ENCODE measurements at places on chromosomes 11 and 22. TPM values are rescaled to one million over a fixed set of nuclear protein-coding genes. Genes with fewer than 3 reads are reported as not detected.

Gene SLC6A5
- polyA plus RNA-seq, result 0.13 TPM

Gene SCGB1A1
- not detected for polyA plus RNA-seq

- no peak for DNase-seq
Measured at GRCh38 chr11:72974487-72975205, 160.4 kb downstream of the ATG16L2 start.

Gene C22orf31
- polyA plus RNA-seq, result 1.7 TPM

DNA sequence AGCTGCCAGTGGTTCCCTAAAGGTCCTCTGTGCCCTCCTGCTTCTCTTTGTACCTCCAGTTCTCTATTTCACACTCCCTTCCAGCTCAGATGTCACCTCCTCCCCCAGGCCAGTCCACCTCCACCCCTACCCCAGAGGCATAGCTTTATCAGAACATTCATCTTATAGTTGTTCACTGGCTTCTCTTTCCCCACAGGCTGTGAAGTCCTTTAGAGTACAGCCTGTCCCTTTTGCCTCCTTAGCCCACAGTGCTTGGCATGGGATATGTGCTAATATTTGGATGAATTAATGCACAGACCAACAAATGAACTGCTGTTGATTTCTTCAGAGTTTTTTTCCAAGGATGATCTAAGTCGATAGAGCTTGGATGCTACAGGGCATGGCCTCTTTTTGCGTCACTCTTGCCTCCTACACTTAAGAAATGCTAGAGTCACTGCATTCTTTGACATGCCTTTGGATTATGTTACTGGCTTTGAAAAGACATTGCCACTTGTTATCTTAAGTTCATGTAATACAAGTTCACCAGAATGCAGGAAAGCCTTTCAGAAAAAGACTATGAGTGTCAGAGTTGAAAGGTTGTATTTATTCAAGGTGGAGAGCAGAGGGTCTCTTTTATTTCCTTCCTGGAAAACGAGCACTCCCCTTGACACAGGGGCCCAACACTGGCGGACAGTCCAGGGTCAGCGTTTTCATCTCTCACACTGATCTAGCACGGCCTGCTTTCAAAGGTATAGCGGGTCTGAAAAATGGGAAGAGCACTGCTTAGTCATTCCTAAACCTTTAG is 75.7 kb downstream of the PISD start:
- DNase-seq, result no peak

GRCh38 chr22:38955250-38955905 is 2.0 kb upstream of the APOBEC3A start:
- DNase-seq, result no peak

GRCh38 chr11:63961608-63962412 is 12.6 kb upstream of the COX8A start:
- DNase-seq, result no peak

Gene GLB1L2
- 19.7 TPM for polyA plus RNA-seq

DNA sequence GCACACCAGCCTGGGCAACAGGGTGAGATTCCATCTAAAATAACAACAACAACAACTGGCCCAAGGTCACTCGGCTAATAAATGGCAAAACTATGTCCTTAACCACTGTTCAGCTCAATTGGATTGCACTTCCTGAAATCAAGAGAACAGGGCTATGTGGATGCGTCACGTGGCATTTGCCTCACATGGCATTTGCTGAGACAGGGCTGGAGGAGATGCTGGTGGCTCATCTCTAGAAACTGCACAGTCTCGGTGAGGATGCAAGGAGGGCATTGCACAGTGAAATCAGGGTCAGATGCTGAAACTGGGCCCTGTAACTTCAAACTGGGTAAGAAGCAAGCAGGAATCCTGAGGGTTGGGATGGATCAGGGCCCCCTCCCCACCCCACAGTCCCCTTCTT is 171.9 kb downstream of the BUD13 start:
- no peak for DNase-seq

DNA sequence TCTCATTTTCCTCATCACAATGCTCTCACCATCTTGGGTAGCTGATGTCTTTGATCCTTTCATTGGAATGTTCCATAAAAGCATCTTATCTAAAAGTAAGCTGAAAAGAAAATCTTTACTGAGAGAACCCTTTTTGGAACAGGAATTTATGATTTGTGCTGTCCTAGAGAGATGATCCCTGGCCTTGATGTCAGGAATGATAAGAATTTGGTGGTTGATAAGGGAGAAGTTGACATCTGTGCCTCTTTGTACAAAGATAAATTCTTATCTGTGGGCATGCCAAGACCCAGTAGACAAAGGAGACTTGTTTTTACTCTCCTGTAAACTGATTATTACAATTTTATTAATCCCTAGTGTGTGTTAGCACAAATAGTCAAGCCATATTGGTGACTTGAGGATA is 36.9 kb downstream of the NAALAD2 start:
- no peak for DNase-seq

Gene RBMXL2
- polyA plus RNA-seq, result 0.20 TPM

Gene DNAJB13
- polyA plus RNA-seq, result 4.9 TPM

DNA sequence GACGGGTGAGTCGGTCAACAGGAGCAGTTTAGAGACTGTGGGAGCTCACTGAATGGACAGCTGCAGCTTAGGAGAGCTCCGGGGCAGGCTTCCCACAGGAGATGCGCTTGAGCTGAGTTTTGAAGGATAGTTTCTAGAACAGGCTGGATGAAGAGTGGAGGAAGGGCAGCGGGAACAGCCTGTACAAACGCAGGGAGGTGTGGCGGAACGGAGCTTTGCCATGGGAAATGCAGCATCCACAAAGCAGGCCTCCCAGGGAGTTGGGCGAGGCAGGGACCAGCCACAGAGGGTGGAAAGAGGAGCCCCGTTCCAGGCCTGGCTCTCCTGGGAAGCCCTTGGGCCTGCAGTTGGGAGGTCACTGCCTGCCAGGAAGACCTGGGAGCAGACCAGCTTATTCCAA is 26.8 kb upstream of the TEF start:
- DNase-seq, result no peak

GRCh38 chr11:65066315-65066714 is 8.0 kb upstream of the NAALADL1 start:
- DNase-seq, result no peak

GRCh38 chr11:19200410-19201201 is 1.2 kb downstream of the CSRP3 start:
- no peak for DNase-seq

- DNase-seq, result no peak
Measured at GRCh38 chr11:8023831-8024555, 36.9 kb downstream of the EIF3F start.

DNA sequence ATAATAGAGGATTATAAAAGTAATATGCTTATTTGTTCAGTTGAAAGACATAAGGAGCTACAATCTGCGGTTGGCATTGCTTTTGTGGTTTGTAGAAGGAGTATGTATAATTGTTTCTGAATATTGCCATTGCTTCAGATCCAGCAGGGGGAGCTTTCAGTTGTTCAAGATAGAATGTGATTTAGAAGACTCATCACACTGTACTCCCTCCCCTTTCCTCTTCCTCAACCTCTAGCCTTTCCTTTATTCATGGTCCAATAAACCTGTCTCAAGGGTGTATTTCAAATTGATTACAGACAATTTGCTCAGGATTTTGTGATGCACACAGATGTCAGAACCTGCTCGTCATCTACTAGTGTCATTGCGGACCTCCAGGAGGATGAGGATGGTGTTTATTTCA is 9.8 kb downstream of the PRMT3 start:
- DNase-seq, result no peak

Gene SLC43A1
- polyA plus RNA-seq, result 7.6 TPM

Gene PHOX2A
- polyA plus RNA-seq, result not detected

DNA sequence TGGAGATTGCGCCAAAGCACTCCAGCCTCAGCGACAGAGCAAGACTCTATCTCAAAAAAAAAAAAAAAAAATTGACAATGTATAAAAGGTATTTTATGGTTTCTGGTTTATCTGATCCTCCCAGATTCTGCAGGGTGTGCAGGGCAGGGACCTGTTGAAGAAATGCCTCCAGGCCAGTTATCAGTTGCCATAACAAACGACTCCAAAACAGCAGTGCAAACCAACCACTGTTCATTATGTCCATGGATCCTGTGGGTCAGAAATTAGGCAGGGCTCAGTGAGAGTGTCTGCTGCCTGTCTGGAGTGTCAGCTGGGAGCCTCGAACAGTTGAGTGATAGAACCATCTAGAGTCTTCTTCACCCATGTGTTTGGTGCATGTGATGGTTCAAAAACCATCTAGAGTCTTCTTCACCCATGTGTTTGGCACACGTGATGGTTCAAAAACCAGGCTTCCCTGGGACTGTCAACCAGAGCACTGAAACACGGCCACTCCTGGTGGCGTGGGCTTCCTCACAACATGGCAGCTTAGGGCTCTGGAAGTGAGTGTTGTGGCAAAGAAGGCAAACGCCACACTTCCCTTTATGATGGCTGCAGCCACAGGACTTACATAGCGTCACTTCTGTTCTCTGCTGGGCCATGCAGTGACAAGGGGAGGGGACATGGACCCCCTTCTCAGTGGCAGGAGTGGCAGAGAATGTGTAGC is 115.1 kb upstream of the CRYBB3 start:
- DNase-seq, result no peak

Gene OLFML1
- 52.3 TPM for polyA plus RNA-seq

- DNase-seq, result no peak
Measured at GRCh38 chr11:90916706-90917105, 693.9 kb upstream of the CHORDC1 start.

Gene SLC17A6
- not detected for polyA plus RNA-seq

DNA sequence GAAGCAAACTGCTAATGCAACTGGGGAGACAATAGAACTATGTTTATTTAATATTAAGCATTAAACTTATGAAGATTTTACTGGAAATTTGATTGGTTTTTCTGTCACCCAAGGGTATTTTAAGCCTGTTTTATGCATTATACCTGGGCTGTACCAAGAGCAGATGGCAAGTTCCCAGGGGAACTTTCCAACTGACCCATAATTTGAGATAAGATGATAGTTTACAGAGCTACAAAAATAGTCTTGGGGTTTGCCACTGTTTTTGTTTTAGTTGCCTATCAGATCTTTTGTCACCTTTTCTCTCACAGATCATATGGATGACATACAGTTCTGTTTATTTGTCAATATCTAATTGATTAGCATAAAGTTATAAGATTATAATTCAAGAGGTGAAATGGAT is 43.9 kb downstream of the PDE3B start:
- DNase-seq, result no peak

DNA sequence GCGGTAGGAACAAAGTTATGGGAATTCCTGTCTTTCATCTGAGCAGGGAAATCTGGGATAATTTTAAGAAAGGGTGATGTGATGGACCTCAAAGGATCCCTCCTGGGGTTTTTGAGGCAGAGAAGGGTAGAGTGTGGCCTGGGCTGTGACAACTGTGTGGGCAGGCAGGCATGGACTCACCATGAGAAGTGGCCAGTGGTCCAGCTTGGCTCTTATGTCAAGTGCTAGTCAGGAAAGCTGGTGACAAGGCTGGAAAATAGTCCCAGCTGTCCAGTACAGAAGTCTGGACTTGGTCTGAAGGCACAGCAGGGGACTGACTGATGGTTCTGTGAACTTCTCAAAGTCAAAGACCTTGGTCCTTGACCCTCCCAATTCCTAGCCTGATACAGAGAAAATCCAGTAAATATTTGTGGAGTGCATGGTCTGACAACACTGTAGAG is 1.7 kb downstream of the PPFIBP2 start:
- DNase-seq, result no peak

DNA sequence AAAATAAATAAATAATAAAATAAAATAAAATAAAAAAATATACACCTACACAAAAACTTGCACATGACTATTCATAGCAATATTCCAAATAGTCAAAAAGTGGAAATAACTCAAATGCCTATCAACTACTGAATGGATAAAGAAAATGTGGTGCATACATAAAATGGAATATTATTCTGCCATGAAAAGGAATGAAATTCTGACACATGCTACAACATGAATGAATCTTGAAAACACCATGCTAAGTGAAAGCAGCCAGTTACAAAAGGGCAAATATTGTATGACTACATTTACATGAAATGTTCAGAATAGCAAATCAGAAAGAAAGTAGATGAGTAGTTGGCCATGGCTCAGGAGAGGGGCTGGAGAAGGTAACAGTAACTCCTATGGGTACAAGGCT is 46.3 kb downstream of the MICAL3 start:
- no peak for DNase-seq

DNA sequence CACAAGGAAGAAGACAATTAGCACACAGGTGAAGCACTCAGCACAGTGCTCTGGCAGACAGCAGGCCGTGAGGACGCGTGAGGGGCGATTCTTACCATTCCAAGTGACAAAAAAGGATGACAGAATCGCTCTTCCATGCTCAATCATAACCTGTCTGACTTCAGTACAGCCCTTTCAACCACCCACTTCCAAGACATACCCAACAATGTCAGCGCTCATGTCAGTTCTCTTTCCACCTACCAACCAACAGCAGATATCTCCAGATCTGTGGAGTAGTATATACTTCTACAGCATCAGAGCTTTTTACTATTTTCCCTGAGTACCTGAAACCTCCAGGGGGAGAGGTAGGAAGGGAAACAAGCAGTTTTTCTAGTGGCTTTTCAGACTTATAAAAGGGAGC is 40.2 kb downstream of the MORC2 start:
- no peak for DNase-seq

GRCh38 chr22:41445129-41446056 is 1.2 kb downstream of the TOB2 start:
- DNase-seq, result no peak

- DNase-seq, result no peak
Measured at GRCh38 chr11:46357483-46357936, 10.2 kb downstream of the DGKZ start.

Gene LMF2
- polyA plus RNA-seq, result 68.3 TPM

- DNase-seq, result no peak
Measured at GRCh38 chr22:38923463-38924346, 33.7 kb upstream of the APOBEC3A start.

GRCh38 chr11:65917077-65917433 is 1.8 kb downstream of the C11orf68 start:
- DNase-seq, result no peak

DNA sequence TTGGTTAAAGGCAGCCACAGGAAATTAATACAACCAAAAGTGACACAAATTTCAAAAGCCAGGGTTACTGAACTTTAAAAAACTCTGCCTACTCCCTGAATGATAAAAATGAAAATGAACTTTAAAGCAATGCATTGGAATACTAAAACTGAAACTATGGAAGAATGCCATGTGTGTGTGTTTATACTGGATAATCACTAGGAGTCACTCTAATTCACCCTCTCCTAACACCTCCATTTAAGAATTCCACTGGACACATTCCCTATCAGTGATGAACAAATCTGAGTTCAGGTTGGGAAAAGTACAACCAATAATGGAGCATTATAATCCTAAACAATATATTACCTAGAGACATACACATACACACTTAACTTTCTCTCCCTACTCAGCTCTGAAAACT is 27.5 kb upstream of the PLAAT3 start:
- no peak for DNase-seq

- no peak for DNase-seq
Measured at GRCh38 chr11:15665368-15665871, 550.7 kb downstream of the INSC start.

DNA sequence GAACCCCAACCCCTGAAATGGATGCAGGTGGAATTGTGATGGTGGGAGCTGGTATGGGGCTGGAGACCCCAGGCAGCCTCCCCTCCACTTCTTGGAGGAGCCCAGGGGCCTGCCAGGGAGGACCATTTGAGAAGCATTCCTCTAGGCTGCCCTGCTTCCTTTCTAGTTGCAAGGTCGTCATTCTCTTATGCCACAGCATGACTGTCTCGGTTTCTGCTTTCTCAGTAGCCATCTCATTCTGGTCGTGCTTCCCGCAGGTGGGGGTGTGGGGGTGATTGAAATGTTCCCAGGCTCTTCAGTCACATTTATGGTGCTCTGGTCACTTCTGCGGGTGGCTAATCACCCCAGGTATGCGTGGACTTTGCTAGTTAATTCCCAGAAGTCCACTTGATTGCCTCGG is 223.7 kb upstream of the TBCEL start:
- DNase-seq, result no peak

GRCh38 chr11:108316061-108316460 is 93.2 kb downstream of the ATM start:
- no peak for DNase-seq

Measured in left renal pelvis (tissue), 4 donors.